ENCODE measurements at places on chromosomes 5 and 9.

- no peak for DNase-seq
These were observed 8.7 kb upstream of the TMEM141 start for GRCh38 chr9:136782452-136782851.

DNA sequence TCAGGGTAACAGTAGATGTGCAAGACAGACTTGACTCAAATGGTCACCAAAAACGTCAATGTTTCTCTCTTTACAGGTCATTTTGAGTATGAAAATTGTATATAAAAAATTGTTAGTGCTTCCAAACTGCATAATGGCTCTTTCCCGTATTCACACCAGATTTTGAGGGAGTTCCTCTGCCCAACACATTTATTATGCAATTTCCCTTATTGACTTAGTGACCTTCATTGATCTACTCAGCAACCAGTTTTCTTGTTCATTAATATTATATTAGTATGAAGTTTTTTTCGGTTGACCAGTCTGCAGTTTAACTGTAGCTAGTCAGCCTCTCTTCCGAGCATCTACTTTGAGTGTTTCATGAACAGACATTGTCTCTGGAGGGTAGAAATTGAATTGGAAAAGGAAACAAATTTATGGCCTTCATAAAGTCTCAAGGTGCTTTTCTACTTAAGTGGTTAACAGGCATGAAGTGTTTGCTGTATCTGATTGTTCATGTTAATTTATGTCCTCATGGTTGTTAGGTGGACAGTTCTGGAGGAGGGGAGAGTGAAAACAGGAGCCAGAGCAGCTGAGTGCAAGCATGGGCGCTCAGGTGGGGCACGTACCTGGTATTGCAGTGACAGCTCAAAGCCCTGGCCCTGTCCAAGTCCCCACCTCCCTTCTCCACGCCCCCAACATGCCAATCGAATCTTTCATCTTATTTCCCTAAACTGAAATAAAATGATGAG is 240.2 kb downstream of the RFK start:
- DNase-seq, result no peak

DNA sequence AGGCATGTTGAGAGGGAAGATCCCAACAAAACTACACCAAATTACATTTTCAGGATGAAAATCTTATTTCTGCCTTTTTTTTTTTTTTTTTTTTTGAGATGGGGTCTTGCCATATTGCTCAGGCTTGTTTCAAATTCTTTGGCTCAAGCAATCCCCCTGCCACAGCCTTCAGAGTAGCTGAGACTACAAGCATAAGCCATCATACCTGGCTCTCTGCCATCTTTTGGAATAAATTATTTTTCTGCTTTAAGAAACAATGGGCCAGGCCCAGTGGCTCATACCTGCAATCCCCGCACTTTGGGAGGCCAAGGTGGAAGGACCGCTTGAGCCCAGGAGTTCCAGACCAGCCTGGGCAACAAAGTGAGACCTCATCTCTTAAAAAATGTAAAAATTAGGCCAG is 14.3 kb downstream of the AFF4 start:
- no peak for DNase-seq

DNA sequence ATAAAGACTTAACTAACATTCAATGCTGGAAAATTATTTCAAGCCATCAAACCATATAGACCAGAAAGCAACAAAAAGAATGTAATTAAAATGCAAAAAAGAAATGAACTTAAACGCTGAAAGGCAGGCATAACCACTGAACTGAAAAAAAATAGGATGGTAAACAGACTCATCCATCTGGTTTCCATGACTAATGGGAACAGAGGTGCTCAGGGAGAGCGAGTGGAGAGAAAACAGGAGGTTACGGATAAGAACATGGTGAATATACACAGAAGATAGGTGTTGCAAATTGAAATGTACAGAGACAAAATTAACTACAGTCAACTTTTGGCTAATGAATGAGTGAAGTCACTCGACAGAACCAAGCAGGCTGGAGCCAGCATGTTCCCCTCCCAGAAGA is 43.5 kb upstream of the RNF38 start:
- DNase-seq, result no peak

DNA sequence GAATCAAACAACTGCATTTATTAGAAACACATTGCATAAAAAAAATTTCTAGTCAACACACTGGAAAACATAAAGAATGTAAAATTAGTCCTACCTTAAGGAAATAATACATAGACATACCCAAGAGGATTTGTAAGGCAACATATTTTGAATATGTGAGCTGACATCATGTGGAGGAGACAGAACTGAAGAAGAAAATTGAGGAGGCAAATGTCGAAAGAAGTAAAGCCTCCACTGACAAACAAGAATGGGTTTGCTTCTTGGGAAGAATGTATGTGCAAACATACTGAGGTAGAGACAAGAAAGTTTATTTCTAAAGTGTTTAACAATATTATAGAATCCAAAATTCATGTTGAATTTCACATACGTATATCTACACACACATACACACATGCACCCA is 363.0 kb upstream of the PDE4D start:
- no peak for DNase-seq

- DNase-seq, result no peak
These were observed 18.8 kb upstream of the OR2S2 start for GRCh38 chr9:35976726-35977125.

DNA sequence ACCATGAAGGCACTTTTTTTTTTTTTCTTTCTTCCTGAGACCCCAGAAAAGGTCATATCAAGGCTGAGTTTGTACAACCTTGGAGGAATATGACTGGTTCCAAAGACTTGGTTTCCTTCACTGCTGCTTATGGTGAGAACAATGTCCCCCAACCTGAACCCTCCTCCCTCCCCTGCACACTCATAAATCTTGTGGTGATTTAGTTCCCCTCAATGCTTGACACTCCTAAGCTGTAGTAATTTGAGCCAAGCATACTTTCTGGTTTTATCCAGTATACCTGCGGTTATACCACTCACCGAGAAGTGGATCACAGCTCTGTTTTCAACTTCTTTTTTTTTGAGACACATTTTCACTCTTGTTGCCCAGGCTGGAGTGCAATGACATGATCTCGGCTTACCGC is 149.9 kb upstream of the KLF4 start:
- DNase-seq, result no peak

DNA sequence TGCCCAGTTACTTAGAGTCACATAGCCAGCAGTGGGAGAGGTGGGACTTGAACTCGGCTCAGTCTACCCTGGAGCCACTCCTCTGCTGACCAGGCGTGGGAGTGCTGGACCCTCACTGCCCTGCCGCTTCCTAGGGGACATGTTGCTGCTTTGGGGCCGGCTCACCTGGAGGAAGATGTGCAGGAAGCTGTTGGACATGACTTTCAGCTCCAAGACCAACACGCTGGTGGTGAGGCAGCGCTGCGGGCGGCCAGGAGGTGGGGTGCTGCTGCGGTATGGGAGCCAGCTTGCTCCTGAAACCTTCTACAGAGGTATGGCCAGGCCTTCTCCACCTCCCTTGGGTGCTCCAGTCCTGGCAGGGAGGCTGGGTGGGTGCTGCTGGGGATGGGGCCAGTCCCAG is 3.4 kb upstream of the CACFD1 start:
- DNase-seq, result no peak

DNA sequence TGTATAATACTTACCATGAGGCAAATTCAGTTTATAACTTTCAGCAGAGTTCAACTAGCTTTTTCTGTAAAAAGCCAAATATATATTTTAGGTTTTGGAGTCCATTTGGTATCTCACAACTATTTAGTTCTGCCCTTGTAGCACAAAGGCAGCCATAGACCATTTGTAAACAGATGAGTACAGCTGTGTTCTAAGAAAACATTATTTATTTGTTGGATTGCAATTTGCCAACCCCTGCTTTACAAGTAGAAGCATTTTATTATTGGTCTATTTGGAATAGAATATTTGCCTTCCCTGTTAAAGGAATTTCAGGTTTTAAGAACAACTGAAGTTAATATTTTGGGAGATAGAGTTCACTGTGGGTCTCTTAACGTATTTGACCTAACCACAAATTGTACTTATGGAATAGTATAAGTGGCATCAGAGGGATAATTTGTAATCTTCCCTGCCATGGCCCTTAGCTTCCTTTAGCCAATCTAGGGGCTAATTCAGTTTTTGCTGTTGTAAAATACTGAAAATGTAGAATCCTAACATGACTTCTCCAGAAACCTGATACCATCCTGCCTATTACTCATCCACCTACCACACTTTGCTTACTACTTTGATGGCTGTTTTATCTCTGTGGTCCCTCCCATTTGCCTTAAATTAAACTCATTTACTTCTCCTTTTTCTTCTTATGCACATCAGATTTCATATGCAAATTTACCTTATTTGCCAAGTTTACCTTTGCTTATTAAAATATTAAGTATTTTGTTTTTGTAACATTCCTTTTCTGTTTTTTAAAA is 109.2 kb downstream of the DMXL1 start:
- DNase-seq, result no peak

DNA sequence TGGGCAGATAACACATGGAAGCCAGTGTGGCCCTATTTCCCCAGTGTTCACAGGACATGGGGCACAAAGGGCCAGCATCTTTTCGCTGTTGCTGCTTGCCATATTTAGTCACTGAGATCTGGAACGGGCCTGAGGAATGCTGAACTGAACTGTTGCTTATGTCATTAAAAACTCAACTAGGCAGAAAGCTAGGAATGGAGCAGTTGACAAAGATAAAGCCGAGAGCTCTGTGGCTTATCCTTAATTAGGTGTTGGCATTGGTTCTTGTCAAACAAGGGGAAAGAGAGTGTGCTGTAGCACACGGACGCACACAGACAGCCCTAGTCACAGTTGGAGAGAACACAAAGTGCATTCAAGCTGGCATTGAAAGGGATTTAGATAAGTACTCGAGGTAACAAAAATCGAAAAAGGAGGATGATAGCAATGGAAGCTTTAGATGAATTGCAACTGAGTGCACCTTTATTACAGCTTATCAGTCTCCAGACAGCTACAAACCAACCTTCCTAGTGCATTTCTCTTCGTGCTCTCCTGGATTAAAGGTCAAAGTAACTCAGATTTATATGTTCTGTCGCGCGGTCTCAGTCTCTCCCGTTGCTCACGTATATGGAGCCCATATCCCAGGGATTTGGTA is 450.2 kb upstream of the ZNF608 start:
- no peak for DNase-seq

- no peak for DNase-seq
These were observed 101.9 kb downstream of the MTRR start for GRCh38 chr5:7970816-7971215.

DNA sequence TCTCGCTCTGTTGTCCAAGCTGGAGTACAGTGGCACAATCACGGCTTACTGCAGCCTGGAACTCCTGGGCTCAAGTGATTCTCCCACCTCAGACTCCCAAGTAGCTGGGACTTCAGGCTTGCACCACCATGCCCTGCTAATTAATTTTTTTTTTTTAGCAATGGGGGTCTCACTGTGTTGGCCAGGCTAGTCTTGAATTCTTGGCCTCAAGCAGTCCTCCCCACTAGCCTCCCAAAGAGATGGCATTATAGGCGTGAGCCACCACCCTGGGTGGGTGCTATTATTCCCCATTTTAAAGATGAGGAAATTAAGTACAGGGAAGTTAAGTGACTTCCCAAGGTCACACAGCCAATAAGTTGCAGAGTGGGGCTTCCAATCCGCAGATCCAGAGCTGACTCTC is 1.7 kb downstream of the NNT start:
- DNase-seq, result no peak

DNA sequence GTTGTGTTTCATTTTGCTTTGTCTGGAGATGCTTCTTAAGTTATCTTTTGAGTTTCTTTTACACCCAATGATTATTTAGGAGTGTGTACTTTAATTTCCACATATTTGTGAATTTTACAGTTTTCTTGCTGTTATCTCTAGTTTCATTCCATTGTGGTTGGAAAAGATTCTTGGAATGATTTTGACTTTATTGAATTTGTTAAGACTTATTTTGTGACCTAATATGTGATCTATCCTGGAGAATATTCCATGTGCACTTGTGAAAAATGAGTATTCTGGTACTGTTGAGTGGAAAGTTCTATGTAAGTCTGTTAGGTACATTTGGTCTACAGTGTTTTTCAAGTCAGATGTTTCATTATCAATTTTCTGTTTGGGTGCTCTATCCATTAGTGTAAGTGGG is 24.4 kb upstream of the GRAMD2B start:
- DNase-seq, result no peak

DNA sequence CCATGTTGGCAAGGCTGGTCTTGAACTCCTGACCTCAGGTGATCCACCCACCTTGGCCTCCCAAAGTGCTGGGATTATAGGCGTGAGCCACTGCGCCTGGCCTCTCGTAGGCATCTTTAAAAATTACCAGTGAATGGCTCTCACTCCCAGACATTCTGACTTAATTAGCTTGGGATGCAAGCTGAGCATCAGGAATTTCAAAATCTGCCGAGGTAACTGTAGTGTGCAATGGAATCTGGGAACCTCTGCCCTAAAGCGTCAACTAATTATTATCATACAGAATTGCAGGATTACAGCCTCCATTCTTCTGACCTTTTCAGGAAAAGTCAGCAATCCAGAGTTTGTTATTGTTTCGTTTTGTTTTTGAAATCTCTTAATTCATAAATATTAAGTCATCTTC is 213.4 kb upstream of the DMAC1 start:
- no peak for DNase-seq

GRCh38 chr5:168209997-168210396 is 81.4 kb upstream of the WWC1 start:
- DNase-seq, result no peak

DNA sequence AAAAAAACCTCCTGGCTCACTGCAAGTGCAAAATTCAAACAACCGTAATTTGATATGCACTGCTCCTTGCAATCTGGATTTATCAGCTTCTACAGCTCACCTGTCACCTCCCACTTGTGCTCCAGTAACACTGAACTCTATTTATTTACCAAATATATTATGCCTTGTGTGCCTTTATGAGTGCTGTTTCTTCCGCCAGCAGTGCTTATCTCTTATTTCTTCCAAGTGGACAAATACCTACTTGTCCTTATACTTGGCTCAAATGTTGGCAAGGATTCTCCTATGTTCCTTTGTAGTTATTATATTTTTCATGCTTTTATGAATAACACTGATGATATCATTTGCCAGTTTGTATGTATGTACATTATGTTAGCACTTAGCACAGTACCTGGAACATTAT is 145.7 kb upstream of the ARRDC3 start:
- no peak for DNase-seq

GRCh38 chr5:154293219-154293618 is 102.7 kb downstream of the GALNT10 start:
- DNase-seq, result no peak

DNA sequence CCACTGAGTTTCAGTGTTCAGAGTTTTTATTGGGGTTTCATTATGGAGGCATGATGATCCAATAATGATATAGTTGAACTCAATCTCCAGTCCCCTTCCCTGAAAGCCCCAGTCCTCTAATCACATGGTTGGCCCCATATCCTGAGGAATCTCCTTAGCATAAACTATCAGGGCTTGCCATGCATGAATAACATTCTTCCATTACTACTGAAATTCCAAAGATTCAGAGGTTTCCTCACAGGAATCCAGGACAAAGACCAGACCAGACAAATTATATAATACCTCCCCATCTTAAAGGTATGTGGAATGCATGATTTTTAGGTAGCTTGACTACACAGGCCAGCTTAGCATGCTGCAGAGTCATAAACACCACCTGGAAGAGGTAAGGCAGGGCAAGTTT is 15.5 kb upstream of the LRRTM2 start:
- DNase-seq, result no peak

- no peak for DNase-seq
These were observed 5.5 kb downstream of the FOXB2 start for GRCh38 chr9:77024776-77025545.

GRCh38 chr5:98102936-98103335 is 670.5 kb upstream of the RGMB start:
- DNase-seq, result no peak

- DNase-seq, result no peak
These were observed 127.0 kb downstream of the NNT start for GRCh38 chr5:43729846-43730478.

All from CD4-positive, alpha-beta T cell treated with Interleukin-6 at 100 ng/mL for 8 hours (primary cell).